Fibroblast of skin of scalp (primary cell): ENCODE measurements at places on chromosomes 3 and 15.

DNA sequence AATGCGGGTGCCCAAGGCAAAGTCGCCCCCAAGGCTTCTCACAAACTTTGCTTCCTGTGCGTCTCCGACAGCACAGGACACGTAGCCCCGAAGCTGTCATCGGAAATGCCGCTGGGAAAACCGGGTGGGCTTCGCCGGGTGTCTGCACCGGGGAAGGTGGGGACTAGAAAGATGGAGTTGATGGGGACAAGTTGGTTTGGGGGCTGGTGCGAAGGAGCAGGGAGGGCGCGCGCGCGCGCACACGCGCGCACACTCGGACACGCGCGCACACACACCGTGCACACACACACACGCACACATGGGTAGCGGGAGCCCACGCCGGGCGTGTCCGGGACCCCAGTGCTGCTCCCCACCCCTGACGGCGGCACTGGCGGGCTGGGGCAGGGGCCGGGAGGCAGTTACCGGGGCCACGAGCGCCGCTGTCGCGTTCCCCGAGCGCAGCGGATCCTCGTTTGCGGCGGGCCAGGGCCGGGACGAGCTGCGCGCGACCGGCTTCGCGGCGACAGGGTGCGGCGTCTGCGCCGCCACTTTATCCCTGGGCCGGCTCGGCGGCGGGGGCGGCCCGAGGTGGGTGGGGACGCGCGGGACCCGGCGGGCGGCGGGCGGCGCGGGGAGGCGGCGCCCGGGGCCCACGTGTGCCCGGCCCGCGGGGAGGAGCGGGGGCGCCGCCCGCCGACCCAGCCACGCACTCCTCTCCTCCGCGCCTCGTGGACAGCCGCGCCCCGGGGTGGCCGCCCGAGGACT is 539 bp upstream of the MGLL start:
- peak; percentile 34 for DNase-seq

DNA sequence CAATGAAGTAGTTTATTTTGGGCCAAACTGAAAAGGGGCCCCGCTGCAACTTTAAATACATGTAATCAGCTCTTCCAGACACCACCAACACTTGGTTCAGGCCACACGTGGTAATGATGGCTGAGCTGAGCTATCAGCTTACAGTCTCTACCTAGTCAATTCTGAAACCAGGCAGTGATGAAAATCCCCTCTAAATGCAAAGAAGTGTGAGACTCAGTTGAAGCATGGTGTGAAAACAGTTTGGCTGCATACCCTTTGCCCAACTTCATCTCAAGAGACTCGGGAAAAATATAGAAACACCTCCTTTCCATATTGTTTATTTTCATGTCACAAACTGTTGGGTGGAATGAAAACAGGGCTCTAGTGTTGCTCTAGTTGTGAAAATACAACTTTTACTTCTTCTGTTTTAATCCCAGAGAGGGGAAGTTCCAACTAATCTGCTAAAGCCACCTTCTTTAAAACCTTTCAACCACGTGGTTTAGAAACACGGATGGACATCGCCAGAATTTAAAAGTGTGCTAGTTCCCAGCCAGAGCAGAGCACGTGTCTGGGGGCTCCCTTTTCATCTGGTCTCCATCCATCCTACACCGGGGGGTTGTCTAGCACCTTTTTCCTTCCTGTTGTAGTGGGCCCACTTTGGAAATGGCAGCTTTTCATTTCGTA is 229.1 kb downstream of the EPHB1 start:
- DNase-seq: no peak

- DNase-seq: peak; percentile 98
Observed at GRCh38 chr3:111751961-111752360, 107.1 kb upstream of the PHLDB2 start.

DNA sequence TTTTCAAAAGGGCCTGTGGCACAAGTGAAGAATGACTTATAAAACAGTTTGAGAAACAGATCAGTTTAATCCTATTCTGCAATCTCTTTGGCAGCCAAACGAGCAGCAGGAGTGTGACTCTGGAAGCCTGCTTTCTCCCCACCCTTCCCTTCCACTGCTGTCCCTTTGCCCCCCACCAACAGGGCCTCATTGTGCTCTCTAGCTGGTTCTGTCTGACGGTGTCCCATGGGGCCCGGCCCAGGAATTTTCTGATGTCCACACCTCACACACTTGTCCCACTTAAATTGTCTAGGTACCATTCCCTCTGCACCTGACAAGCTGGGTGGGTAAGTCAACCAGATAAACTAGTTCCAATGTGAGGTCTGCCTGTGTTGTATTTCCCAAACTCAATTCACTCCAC is 16.4 kb downstream of the SLCO2A1 start:
- DNase-seq: no peak

DNA sequence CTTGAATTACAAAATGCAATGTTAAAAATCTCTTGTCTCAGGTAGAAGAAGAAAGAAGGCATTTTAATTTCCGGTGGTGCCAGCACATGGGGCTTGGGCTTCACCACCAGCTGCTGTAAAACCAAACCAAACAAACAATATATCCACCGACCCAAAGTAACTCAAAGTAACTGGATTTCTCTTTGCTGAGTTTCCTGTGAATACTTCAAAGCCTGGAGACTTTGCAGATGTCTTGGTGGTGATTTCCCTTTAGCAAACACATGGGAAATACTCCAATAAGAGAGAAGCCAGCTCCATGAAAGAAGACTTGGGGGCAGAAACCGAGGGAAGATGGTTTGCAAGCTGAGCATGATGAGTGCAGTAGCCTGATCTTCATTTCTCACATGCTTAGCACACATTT is 62.6 kb downstream of the EIF4E3 start:
- DNase-seq: no peak

GRCh38 chr15:78167227-78167888 is 18.2 kb downstream of the IDH3A start:
- DNase-seq: no peak

GRCh38 chr3:121796970-121797369 is 37.9 kb downstream of the IQCB1 start:
- no peak for DNase-seq

GRCh38 chr15:77208241-77208640 is 137.3 kb upstream of the TSPAN3 start:
- no peak for DNase-seq

- no peak for DNase-seq
Observed at GRCh38 chr3:99474776-99475175, 163.6 kb upstream of the COL8A1 start.

DNA sequence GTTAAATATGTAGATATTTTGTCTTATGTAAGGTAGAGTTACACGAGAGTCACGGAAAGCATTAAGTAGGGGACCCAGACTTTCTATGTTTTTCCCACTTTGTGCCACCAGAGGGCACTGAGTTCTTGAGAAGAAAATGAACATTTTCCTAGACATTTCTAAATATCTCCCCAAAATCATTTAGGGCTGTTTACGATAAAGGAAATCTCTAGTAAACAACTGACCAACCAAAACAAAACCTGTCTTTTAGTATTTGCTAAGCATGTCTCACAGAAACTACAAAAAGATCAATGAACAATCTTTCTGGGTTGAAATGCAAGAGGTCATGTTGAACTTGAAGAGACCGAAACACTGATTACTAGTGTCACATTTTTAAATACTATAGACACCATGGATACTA is 16.1 kb downstream of the POU1F1 start:
- peak; percentile 51 for DNase-seq

- DNase-seq: no peak
Observed at GRCh38 chr3:159941038-159942000, 47.3 kb upstream of the IL12A start.

DNA sequence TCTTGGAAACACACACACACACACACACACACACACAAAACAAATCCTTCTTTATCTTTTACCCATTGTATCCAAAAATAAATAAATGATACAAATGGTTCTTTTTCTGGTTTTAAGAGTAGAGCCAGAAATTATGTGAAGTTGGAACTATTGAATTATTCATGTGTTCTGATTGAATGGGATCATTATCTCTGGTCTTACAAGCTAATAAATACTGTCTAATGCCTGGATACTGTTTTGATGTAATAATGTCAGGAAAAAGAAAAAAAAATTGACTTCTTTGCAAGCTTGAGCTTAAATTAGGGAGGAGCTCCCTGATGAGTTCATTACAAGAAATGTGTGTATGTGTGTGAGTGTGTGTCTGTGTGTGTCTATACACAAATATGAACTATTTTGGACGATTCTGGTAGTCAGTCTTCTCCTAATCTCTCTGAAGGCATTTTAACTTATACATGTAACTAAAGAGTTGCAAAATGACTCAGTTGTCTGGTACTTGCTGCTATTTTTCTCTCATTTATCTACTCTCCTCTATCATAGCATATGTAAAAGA is 507.2 kb upstream of the AGTR1 start:
- peak; percentile 23 for DNase-seq

DNA sequence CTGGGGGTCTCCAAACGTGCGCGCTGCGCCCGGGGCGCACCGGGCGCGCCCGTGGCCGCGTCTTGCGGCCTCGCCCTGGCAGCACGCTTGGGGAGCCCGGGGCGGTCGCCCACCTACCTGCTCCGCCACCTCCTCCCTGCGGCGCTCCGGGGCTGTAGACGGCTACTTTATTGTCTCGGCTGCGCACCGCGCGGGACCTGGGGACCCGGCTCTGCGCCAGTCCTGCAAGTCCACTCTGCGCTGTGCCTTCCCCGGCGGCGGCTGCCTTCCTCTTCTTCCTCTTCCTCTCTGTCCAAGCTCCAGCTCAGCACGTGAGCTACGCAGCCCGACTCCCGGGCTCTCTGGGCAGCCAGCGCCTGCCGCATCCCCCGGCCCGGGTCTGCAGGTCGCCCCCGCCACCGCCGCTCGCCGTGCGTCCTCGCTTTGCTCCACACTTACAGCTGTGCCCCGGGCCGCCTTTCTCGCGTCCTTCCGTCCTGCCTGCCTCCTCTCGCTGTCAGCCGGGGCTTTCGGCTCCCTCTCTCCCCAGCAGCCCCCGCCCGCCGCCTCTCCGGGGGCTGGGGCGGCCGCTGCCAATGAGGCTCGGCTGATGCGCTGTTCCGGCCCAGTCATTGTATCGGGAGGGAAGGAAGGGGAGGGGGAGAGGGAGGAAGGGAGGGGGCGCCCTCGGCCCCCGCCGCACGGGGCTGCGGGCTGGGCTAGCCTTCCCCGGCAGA is 156.4 kb upstream of the FRMD4B start:
- DNase-seq: peak; percentile 6

- DNase-seq: no peak
Observed at GRCh38 chr3:12948891-12949711, 107.7 kb upstream of the RPL32 start.

DNA sequence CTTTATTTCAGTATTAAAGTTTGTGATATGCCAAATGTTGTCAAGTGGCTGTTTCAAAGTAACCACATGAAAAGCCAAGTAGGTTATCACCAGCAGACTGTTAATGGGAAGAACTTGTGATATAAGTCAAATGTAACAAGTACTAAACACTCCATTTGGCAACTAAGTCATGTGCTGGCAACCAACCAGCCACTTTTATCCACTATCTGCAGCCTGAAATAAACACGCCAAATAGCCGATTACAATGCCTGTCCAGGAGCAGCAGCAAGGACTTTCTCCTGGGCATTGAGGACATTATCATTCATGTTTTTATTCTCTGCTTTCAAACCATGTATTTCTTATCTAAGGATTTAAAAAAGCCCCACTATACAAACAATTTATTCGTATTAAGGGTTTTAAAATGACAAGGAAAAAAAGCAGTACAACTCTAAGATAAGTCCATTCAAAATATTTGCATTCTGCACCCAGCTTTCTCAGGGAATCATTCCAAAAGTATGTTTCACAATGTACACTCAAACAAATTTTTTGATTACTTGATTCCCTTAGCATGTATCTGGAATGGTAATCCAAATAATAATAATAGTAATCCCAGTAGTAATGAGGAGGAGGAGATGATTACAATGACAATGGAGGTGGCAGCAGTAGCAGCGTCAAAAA is 448.6 kb downstream of the ERC2 start:
- DNase-seq: no peak

DNA sequence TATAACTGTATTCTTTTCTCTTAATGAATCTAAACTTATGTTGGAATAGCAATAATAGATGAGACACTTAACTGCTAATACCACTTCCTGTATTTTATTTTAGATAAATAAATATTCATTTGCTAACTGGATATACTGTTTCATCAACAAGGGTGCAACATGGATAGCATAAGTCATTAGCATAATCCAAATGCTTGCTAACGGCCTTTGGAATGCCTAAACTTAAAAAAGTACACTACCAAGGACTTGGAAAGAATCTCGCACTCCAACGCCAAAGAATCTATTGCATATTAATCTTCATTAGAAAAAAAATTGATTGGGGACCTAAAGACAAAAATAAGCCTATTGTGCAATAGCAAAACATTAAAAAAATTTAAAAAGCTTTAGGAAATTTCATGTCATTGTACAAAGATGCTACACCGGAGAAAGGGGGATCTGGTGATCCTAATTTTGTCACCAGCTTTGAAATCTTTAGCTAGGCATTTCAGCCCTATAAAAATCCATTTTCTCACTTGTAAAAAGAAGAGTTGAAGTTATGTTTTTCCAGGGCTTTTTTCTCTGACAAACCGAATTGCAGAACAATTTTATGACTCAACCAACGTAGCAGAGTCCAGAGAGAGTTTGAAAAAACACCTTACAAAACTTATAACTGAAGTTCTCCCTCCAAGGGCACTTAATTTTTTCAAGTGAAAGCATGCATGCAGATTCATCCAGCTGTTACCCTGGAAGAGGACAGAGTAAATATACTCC is 4.1 kb downstream of the VGLL3 start:
- peak; percentile 61 for DNase-seq

DNA sequence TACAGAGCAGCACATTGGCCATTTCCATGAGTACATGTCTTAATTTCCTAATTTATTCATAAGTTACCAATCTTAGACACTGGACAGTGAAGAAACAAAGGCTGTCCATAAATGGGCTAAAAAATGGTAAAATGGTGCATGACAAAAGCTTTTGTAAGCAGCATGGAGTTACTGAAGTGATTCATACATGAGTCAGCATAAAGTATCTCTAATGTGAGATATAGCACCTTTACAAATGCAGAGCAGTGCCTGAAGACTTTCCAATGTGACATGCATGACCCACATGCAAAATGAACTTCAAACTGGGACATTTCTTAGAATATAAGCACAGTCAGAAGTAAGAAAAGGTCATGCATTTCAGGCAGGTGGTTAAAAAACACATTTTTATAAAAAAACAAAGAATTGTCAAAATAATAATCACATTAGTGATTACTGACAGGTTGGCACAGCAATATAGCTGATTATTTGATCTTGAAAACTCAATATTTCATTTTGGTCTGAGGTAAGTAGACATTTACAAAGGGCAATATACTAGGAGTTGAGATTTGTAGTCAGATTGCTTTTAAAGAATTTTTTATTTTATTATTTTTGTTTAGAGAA is 299.3 kb downstream of the PLCL2 start:
- peak; percentile 43 for DNase-seq
